NCI-H187 (cell line): ENCODE measurements at places on chromosomes 1 and 21.
A peak's percentile ranks its signal among the peaks of the same experiment; 100 is the strongest.

DNA sequence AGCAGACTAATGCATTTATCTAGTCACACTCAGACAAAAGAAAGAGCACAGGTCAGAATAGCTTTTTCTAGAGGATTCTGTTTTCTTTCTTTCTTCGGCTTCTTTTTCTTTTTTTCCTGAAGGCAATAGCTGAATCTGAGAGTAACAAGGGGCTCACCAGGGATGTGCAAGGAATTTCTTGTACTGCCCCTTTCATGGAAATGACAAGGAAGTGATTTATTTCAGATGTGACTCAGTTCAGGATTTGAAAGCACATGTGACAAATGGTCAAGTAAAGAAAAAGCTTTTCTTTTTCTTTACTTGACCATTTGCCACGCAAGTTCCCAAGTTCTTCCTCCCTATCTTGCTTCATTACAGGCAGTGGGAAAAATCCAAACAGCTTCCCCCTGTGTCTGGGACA, 202.0 kb downstream of the GABPA start:
- no peak for DNase-seq

GRCh38 chr1:221187174-221187573, 307.9 kb downstream of the HLX start:
- DNase-seq = no peak

GRCh38 chr21:35352066-35352770, 303.1 kb upstream of the RUNX1 start:
- no peak for DNase-seq

GRCh38 chr1:70498666-70499065, 87.6 kb downstream of the CTH start:
- DNase-seq = no peak

DNA sequence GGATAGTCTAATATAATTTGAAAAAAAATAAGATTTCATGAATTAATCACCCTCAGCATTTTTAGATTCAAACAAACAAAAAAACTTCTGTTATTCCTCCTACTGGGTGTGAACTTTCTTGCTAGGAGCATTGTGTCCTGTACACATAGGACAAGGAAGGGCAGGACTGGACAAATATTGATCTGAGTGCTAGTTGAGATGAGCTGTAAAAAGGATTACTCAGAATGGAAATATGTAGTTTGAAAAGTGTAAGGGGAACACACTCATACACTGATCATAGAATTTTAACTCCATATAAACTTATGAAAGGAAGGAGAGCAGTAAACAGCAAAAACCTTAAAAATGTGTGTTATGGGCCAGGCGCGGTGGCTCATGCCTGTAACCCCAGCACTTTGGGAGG, 156.5 kb upstream of the ZNF648 start:
- DNase-seq = no peak

DNA sequence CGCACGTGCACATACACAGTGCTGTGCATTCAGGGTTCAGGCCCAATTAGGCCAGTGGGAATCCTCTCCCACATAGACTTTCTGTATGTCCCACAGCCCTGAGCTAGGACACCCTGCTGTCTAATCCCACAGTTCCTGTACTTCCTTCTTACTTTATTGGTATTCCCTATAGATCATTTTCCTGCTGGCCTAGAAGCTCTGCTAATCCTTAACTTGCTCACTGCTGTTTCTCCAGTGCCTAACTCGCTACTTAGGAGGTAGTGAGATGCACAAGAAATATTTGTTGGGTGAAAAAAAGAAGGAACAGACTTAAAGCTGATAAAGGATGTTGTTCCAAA, 34.1 kb upstream of the FHAD1 start:
- DNase-seq = no peak

- no peak for DNase-seq
These were observed 52.8 kb downstream of the DUSP10 start for GRCh38 chr1:221689138-221689537.

DNA sequence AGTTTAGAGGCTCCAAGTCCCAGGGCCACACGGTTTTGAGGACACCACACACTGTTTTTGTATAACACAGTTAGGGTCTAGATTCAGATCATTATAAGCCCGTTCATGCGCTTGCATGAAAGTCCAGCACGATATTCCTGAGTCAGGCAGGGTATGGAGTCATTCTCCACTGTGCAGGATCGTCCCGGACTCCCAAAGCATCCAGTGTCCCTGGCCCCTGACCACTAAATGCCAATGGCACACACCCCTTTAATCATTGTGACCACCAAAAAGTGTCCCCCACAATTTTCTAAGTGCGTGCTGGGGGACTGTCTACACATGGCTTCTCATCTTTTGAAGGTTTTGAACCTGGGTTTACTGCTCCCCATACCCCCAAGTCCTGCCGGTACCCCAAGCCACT, 27.1 kb upstream of the PTPRF start:
- no peak for DNase-seq

- DNase-seq = no peak
These were observed 212.0 kb upstream of the FAM78B start for GRCh38 chr1:166378805-166379204.

- peak; percentile 49 for DNase-seq
These were observed 6.7 kb downstream of the NCDN start for GRCh38 chr1:35564037-35564883.

DNA sequence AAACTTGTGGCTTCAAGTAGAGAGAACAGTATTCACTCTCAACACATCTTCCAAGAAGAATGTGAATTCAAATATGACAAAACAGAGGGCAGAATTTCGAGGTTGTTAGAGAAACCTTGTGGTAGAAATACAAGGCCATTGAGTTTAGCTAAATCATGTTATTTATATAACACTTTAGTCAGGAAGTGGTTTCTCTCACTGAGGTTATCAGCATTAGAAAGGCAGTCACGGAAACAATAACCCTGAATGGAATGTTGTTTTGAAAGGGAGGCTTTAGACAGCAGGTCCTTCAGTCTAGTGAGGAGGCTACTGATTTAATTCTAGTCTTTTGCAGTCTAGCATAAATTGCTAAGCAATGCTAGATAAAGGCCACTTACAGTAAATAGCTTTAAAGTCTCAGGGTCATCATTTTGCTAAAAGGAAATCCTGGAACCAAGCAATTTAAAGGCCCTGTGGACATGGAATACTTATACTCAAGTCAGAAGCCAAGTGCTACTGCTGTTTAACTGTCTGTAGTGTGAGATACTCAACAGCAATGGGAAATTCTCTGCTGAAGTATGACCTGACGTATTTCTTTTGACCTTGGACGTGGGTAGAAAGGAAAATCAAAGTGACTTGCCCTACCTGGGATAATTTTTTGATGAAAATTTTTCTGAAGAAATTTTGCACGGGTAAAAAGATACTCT, 89.0 kb upstream of the CHODL start:
- DNase-seq = no peak

DNA sequence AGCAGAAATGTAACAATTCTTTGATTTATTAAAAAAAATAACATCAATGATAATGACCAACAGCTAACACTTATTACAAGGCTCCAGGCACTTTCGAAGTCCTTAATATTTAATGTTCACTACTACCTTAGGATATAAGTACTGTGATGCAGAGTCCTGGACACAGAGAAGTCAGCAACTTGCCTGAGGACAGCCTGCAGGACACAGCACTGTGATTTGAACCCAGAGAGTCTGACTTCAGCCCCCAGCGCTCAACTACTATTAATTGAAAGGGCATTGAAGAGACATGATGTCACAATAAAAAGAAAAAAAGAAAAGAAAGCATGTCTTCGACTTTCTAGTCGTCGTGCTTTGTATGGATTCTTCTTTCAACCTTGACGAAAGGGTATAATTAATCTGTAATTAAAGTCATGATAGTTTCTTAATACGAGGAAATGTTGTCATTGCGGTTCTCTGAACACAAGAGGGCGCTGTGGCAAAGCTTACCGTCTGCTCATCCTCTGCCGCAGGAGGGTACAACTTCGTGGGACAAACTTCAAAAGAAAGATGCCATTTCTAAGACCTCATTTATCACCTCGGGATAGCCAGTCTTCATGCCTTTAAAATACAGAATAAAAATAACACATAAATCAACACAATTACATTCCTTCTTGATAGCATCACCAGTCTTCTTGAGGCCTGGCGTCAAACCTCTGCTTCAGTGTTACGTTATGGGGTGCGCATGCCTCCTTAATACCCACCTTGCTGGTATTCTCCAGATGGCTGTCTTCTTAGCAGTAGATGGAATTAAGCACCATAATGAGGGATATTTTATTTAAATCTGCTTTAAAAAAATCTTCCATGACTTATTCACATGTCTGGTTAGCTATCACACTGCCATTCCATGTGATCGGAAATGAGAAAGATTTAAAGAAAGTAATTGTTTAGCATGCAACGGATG, 240.1 kb downstream of the DISC1 start:
- no peak for DNase-seq

DNA sequence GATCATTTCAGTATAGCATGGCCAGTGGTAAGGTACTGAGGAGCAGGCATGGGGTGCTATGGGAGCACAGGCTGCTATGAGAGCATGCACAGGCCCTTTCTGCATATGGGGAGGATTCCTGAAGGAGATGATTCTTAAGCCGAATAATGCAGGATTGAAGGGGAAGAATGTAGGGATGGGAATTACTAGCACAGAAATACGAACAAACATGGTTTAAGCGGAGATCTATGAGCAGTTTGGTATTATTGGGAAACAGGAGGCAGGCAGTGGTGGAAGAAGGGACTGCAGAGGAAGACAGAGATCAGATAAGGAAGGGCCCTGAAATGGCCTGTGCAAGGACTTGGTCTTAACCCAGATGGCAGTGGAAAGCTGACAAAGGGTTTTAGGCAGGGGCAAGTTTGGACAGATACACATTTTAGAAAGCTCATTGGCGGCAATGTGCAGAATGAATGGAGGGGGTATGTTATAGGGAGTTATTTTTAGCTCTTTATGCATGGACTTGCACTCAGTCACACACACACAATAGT, 1.7 kb downstream of the OSCP1 start:
- no peak for DNase-seq

DNA sequence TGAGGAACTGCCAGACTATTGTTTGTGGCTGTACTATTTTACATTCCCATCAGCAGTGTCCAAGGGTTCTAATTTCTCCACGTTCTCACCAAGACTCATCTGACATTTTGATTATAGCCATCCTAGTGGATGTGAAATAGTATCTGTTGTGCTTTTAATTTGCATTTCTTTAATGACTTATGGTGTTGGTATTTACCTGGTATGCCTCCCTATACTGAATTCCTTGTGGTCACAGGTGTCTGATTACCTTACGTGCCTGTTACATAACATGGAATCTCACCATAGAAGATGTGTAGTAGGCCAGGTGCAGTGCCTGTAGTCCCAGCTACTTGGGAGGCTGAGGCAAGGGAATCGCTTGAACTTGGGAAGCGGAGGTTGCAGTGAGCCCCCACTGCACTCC, 13.5 kb downstream of the ZYG11A start:
- no peak for DNase-seq

DNA sequence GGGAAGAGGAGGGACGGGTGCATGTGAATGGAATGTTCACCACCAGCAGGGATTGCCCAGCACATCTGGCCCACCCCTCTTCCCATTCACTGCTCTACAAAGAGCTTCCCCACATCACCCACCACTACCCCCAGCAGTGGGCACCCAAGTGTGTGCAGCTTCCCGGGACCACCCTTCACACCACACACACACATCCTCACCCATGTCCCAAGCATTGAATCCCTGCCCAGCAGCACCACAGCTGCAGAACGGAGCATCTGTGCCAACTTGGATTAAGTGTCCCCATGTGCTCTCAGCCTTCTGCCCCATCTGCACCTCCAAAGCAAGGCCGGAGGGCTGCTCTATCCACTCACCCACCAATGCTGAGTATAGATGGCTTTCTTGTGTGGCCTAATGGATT, 141.4 kb downstream of the PSMG1 start:
- no peak for DNase-seq

GRCh38 chr1:22104094-22104493, 38.8 kb downstream of the WNT4 start:
- no peak for DNase-seq

- no peak for DNase-seq
These were observed 56.6 kb downstream of the AGPAT3 start for GRCh38 chr21:43921571-43921978.

DNA sequence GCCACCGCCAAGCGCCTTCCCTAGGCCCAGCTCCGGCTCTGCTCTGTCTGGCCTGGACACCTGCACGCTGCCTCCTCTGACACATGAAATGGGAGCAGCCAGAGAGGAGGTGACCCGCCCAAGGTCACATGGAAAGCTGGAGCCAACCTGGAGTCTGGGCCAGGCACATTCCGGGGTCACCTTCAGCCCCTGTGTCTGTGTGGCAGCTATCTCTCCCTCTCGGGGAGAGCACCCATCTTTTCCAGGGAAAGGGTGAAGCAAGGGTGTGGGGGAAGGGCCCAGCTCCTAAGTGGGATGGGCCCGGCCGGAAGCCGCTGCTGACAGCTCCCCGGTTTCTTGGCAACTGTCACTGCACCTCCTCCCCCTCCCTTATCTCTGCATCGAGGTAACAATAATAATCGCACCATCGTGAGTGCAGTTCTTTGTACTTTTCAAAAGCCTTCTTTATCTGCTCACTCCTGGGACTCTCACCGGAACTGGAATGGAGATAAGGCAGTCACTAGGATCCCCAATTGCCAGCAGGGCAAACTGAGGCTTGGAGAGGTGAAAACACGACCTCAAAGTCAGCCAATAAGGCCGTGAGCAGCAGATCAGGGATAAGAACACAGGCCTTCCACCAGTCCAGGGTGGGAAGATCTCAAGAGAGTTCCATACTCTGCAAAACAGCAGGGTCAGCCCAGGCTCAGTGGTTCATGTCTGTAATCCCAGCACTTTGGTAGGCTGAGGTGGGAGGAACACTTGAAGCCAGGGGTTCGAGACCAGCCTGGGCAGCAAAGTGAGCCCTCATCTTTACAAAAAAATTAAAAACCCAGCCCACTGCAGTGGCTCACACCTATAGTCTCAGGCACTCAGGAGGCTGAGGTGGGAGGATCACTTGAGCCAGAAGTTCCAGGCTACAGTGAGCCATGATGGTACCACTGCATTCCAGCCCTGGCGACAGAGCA, 36.9 kb downstream of the RAP1GAP start:
- DNase-seq = no peak

DNA sequence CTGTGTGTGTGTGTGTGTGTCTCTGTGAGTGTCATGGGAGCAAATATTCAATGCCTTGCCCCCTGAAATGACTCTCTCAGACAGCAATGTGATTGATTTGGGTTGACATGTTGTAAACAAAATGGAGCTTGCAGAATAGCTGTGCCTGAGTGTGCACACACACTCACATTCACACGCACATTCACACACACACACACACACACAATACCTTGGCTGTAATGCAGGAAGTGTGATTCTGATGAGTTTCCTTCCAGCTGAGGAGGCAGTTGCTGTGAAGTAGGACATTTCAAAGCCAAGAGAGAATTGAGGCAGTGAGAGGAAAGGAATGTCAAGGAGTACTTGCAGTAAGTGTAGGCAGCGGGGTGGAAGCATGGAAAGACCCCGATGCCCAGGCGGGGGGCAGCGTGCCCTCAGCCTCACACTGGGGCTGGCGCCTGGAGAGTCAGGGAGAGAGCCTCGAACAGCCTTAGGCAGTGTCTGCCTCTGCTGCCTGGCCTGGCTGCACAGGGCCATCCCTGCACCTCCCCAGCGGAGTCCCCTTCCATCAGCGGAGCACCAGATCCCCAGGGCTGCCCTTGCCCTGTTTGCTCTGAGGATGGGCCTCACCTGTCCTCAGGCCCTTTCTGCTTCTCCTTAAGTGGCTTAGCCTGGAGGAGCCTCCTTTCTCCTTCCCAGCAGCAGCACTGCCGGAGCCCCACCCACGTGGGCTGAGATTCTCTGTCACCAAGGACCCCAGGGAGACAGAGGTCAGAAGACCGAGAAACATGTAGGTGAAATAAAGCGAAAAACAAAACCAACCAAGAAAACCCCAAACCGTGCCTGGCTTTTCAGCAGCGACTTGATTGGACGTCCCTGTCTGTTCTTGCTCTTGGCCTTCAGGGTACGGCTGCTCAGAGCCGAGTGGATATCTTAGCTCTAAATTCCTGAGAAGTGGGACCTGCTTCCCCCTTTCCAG, 9.2 kb downstream of the VASH2 start:
- DNase-seq = no peak
